Naive thymus-derived CD4-positive, alpha-beta T cell (primary cell): ENCODE measurements at places on chromosomes 6 and 20. TPM values are rescaled to one million over a fixed set of nuclear protein-coding genes. Genes with fewer than 3 reads are reported as not detected.

Gene PPIL6
- 1.9 TPM for total RNA-seq

Gene TRIM31
- not detected for total RNA-seq

Gene PBOV1
- total RNA-seq, result not detected

DNA sequence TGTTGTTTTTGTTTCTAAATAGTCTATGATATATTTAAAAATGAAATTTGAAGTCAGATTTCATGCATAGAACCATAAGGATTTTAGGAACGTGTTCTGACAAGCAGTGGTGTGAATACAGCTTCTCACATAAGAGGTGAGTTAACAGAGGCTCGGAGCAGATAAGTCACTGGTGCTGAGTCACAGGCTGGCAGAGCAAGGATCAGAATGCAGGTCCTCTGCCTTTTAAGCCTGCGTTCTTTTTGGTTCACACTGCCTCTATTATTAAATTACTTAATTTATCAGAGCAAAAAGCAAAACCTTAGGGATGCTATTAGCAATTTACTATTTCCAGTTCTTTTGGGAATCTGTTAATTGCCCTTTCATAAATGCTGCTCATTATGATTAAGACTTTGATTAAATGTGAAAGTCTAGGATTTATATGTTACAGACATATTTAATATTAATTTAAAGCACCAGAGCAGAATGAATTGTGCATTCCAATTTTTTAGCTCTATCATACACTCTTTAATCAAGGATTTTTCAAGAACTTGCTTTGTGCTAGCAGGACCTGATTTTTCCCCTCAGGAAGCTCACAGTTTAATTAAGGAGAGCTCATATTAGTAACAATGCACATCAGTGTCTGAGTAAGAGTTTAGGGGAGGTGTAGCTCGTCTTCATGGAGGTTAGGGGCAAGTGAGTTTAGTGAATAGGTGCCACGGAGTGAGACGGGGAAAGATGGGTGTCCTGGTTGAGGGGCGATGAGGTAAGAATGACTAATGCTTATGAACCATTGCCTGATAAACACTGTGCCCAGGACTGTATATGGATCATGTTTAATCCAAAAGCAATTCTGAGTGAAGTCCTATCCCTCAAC, 212.7 kb upstream of the AGPAT4 start:
- no peaks in the 10 kb centered on the region for H3K4me1 ChIP-seq
- no peaks in the 10 kb centered on the region for H3K36me3 ChIP-seq
- no peak overlapping the region for H3K4me3 ChIP-seq
- DNase-seq, result no peak
- H3K27ac ChIP-seq, result no peak overlapping the region

DNA sequence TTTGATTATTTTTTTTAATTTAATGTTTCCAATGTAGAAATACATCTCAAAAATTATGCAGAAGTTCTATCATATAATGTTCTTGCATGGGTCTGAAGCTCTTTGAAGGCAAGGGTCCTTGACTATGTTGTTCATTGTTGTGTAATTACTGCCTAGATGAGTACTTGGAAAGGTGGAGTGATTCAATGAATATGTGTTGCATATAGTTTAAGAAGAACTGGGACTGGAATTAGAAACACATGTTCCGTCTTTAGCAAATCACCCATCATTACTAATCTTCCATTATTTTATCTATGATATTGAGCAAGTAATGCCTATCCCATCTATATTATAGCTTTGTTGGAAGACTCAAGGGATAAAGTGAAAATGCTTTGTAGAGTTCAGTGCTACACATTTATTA, 147.3 kb downstream of the LAMA2 start:
- H3K4me3 ChIP-seq, result no peak overlapping the region
- H3K4me1 ChIP-seq, result no peaks in the 10 kb centered on the region
- DNase-seq, result no peak
- H3K36me3 ChIP-seq, result no peaks in the 10 kb centered on the region
- no peak overlapping the region for H3K27ac ChIP-seq

GRCh38 chr6:116773886-116774285, 8.4 kb upstream of the FAM162B start:
- no peaks in the 10 kb centered on the region for H3K36me3 ChIP-seq
- no peaks in the 10 kb centered on the region for H3K27me3 ChIP-seq
- H3K27ac ChIP-seq, result no peak overlapping the region
- no peak for DNase-seq
- no peaks in the 10 kb centered on the region for H3K4me1 ChIP-seq
